ENCODE measurements at places on chromosomes 7 and 10.

- DNase-seq: no peak
Observed at GRCh38 chr10:118753331-118754228, 1.2 kb downstream of the CACUL1 start.

GRCh38 chr7:95694334-95694733, 78.0 kb upstream of the DYNC1I1 start:
- DNase-seq: no peak

- DNase-seq: no peak
Observed at GRCh38 chr7:131878777-131879176, 322.3 kb upstream of the PODXL start.

- DNase-seq: no peak
Observed at GRCh38 chr7:98802781-98803110, 67.1 kb downstream of the TMEM130 start.

GRCh38 chr7:37212556-37212955, 236.1 kb downstream of the ELMO1 start:
- no peak for DNase-seq

DNA sequence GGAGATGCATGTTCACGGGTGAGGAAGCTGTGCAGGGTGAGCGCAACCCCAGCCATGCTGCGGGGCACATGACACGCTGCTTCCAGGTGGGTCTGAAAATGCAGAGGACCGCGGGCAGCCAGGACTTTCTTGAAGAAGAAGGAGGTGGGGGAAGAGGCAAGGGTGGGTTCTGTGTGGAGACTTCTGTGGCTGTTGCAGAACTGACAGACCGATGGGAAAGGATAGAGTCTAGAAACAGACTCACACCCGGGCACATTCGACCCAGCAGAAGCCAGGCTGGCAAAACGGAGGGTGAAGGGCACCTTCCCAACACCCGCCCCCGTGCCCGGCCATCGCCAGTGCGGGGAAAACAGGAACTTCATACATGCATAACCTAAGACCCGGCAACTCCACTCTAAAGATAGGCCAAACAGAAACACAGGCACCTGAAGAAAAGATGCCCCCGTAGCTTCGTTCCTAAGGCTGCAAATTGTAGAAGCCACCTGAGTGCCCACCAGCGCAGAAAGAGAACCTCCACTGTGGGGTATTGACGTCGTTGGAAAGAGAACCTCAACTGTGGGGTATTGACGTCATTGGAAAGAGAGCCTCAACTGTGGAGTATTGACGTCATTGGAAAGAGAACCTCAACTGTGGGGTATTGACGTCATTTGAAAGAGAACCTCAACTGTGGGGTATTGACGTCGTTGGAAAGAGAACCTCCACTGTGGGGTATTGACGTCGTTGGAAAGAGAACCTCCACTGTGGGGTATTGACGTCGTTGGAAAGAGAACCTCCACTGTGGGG, 4.8 kb upstream of the KNDC1 start:
- DNase-seq: peak; percentile 61

GRCh38 chr10:101221549-101221948, 7.7 kb downstream of the LBX1 start:
- DNase-seq: no peak

DNA sequence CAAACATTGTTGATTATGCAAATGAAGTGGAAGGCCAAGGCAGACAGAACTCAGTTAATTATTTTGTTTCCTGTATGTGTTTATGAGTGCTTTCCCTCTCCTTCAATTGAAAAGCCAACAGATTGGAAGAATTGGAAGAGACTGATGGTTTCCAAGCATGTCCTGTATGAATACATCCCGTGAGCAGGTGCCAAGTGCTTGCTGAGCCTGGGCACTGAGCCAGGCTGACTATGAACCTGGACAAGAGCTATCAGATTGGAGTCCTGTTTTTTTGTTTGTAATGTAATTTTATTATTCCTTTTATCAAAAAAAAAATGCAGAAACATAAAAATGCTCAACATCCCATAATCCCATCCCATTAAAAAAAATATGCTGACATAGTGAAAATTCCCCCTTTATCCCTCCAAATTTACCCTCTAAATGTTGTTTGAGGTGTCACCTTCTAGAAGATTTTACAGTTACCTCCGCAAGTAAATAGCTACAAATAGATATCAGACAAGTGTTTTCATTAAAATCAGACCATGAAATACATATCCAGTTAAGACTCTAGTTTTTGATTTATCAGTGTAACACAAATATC, 449.5 kb downstream of the GRID1 start:
- DNase-seq: no peak

- peak; percentile 35 for DNase-seq
Observed at GRCh38 chr7:156172638-156173037, 360.4 kb upstream of the SHH start.

DNA sequence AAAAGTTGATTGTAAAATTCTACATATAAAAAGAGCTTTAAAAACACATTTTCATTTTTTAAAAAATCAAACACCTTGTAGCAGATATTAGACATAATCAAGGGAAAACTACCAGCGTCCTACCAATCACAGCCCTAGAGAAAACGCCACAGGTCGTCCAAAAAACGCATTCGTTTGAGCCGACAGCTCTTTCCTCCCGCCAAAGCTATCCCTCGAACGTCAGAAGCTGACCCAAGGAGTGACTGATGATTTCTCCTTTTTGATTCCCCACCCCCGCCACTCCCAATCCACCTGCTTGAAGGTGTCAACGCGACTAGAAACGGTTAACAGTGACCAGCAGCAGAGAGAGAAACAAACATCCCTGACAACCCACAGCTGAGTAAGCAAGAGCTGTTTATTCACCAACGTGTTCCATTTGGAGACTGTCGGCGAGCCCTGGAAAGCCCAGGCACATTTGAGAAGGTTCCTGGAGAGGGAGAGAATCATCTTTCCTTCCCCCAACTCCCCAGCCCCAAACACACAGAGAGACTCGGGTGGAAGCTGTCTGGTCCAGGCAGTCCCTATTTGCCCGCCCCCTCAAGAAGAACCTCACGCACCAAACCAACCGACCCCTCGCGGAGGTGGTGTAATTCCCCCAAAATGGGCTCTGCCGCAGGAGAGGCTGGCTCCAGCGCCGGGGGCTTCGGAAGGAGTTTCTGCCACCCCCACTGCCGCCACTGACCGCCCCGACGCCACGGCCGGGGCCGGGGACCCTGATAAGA, 622 bp downstream of the CPEB3 start:
- peak; percentile 63 for DNase-seq

- DNase-seq: no peak
Observed at GRCh38 chr10:17222329-17222728, 5.7 kb upstream of the VIM start.

GRCh38 chr10:55410415-55410885, 609.4 kb upstream of the PCDH15 start:
- DNase-seq: no peak

GRCh38 chr7:135328053-135328452, 94.4 kb downstream of the STRA8 start:
- DNase-seq: no peak

- DNase-seq: no peak
Observed at GRCh38 chr10:36362257-36362656, 720.2 kb upstream of the FZD8 start.

DNA sequence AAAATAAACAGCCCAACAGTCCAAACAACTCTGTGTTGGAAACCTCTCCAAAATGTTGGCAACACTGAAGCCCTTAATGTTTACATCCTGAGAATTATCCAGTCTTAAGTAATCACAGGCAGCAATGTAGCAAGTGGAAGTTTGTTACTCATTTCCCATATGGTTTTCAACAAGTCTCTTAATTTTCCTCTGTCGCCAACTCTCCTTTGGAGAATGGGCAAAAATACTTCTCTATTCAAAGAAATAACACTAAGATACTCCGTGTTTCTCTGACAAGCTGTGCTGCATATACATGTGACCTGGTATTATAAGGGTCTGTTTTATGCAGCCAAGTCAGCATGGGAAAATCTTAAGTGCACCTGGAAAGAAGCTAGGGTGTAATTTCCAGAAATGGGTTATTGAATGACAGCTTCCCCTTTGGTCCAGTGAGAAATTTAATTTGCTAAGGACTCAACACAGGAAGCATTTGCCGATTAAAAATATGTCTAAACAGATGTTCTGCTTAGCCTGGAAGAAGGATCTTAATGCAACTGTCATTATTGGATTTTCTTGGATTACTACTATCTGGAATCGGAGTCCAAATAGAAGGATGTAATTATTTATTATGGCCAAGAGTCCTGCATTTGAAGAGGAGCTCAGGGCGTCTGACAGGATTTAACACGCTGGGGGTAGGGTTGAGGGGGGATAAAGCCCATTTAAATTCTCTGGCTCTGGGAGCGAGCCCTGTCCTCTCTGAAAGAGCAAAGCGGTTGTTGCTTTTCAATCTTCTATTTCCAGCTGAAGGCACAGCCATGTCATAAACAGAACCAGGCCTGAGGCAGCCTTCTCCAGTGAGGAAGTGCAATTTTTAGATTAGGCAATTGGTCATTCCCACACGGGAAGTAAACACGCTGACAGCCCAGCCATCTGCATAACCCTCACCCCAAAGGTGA, 73.1 kb downstream of the TLL2 start:
- no peak for DNase-seq

DNA sequence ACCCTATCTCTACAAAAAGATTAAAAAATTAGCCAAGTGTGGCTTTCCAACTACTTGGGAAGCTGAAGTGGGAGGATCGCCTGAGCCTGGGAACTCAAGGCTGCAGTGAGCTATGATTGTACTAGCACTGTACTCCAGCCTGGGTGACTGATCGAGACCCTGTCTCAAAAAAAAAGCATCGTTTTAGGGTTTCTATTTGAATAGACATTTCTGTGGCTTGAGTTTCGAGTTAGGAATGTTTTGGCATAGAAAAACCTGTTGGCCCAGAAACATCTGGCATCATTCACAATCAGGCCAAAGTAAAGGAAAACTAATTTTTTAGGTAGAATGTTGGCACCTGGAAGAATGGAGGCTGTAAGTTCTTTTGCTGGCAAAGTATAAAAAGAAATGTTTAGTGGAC, 72.4 kb downstream of the AUTS2 start:
- no peak for DNase-seq

DNA sequence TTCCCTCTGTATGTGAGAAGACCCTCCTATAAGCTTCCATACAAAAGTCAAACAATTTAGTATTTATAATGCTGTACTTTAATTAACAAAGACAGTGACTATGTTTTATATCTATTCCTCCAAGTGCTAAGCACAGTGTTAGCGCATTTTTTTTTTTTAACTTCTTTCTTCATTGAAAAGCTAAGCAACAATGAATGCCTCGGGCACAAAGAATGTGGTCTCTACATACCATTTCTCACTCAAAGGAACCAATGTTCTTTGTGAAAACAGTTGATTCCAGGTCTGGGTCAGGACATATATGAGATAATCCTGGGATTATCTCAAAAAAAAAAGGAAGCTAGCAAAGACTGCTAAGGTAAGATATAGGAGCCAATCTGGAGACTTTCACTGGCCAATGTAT, 26.2 kb upstream of the REEP3 start:
- no peak for DNase-seq

GRCh38 chr7:126637538-126637937, 615.2 kb downstream of the GRM8 start:
- DNase-seq: no peak

GRCh38 chr7:82430500-82431465, 12.8 kb downstream of the CACNA2D1 start:
- DNase-seq: no peak

GRCh38 chr7:157486007-157486755, 149.4 kb downstream of the DNAJB6 start:
- no peak for DNase-seq

GRCh38 chr10:89532476-89532875, 2.9 kb downstream of the SLC16A12 start:
- DNase-seq: no peak

GRCh38 chr10:121043124-121043849, 192.1 kb downstream of the WDR11 start:
- no peak for DNase-seq

DNA sequence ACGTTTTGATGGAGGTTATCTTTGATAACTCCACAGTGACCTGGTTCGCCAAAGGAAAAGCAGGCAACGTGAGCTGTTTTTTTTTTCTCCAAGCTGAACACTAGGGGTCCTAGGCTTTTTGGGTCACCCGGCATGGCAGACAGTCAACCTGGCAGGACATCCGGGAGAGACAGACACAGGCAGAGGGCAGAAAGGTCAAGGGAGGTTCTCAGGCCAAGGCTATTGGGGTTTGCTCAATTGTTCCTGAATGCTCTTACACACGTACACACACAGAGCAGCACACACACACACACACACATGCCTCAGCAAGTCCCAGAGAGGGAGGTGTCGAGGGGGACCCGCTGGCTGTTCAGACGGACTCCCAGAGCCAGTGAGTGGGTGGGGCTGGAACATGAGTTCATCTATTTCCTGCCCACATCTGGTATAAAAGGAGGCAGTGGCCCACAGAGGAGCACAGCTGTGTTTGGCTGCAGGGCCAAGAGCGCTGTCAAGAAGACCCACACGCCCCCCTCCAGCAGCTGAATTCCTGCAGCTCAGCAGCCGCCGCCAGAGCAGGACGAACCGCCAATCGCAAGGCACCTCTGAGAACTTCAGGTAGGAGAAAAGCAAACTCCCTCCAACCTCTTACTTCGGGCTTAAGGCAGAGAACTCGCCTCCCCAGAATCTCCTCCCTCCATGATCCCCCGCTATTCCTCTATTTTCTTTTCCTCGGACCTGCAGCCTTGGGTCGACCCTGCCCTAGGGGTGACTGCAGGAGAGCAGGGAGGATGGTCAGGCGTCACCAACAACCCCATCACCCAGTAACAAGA, at the start of gene SERPINE1:
SERPINE1 (plus strand) TSS at position 454 of the 809 bp plus-strand sequence. CDS start 1,290 bp downstream, outside the sequence.
- DNase-seq: peak; percentile 86

- DNase-seq: no peak
Observed at GRCh38 chr10:25696013-25696708, 237.9 kb upstream of the MYO3A start.

GRCh38 chr10:112912410-112912928, 37.6 kb upstream of the TCF7L2 start:
- no peak for DNase-seq

DNA sequence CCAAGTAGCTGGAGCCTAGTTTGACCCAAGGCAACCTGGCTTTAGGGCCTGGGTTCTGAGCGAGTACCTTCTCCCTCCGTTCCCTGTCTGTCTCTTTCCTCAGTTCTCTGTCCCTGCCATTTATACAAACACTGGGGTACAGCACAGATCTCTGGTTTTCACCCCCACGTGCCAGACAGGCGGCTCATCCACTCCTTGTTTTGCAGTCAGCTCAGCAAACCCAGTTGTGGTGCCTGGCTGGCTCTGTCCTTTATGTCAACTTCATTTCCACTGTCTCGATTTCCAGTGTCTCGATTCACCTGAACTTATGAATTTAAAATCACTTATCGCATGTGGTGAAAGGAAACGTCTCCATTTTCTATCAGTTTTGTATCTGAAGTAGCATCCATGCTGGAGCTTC, 230.8 kb downstream of the FRMD4A start:
- no peak for DNase-seq

DNA sequence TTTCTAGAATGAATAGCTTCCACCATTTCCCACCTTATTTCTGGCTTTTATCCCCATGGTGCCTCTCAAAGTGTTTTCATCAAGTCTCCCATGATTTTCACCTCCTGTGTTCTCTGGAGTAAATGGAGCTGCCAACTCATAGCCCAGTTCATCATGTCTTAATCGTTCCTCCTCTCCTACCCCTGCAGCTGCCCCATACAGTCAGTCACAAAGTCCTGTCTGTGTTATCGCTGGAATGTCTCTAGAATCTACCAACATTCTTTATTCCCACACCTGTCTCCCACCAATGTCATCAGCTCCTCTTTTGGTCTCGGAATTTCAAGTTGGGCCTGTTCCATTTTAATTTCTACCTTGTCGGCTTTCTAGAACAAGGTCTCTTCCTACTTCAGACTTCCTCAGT, 178.9 kb downstream of the MLLT10 start:
- no peak for DNase-seq

All from upper lobe of right lung (tissue), 1 donor.